Lower lobe of right lung (tissue), 2 donors: ENCODE measurements at places on chromosomes 4 and X. TPM values are rescaled to one million over a fixed set of nuclear protein-coding genes. Genes with fewer than 3 reads are reported as not detected.

- no peaks in the 10 kb centered on the region for H3K27me3 ChIP-seq
- no peak overlapping the region for H3K27ac ChIP-seq
- no peaks in the 10 kb centered on the region for H3K36me3 ChIP-seq
- no peak for DNase-seq
- no peak overlapping the region for H3K4me3 ChIP-seq
- no peaks in the 10 kb centered on the region for H3K4me1 ChIP-seq
These were observed 97.3 kb downstream of the EMCN start for GRCh38 chr4:100420571-100420970.

DNA sequence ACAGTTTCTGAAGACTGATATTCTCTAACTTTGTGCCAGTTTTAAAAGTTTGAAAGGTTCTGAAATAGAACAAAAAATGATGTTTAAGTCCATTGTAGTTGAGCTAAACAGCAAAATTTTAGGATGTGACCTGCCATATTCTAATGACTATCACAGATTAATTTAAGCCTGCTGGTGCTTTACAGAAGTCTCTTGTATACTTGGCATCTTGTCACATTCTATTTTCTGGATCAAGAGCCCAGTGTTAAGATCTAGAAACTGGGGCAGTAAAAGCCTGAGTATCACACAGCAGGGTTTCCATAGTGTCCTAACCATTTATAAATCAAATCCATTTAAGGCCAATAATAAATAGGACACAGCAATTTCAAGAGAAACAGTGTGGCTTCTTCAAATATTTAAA, 12.4 kb downstream of the FSTL5 start:
- DNase-seq: no peak
- H3K4me3 ChIP-seq: no peak overlapping the region
- no peaks in the 10 kb centered on the region for H3K36me3 ChIP-seq
- H3K4me1 ChIP-seq: no peaks in the 10 kb centered on the region
- no peak overlapping the region for H3K27ac ChIP-seq

DNA sequence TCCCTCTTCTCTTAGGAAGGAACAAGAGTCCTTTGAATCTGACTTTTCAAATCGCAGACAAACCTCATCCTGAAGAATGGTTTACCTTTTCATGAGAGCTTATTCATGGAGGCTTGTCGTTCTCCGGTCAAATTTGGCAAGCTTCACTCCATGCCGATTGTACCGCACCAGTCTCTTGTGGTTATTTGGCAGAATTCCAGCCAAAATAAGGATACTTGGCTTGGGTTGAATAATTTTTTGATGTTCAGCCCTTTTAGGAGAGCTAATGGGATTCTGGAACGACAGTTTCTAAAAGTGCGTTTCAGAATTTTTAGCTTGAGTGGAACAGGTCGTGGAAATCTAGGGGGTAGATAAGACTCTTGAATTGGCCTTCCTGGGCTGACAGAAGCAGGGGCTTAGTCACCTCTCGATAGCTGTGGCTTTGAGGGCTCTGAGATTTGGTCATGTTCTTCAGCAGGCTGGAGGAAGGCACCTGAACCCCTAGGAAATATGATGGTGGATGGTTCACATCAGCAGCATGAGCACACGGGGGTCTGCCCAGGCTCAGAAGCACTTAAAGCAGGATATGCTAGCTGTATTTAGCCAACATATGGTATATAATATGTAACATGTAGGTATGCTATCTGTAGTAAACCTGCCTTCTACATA, 1.5 kb downstream of the KLHL2 start:
- H3K4me1 ChIP-seq: peaks cover 35% of the 10 kb centered on the region
- no peaks in the 10 kb centered on the region for H3K36me3 ChIP-seq
- no peaks in the 10 kb centered on the region for H3K27me3 ChIP-seq
- DNase-seq: no peak
- peak overlapping the region; percentile 93 for H3K27ac ChIP-seq

ARR3 gene
- not detected for total RNA-seq

H2BW2 gene
- not detected for total RNA-seq

ARHGAP6 gene
- 16.7 TPM for total RNA-seq
